CD4-positive, alpha-beta T cell treated with Interferon alpha-2 for 1 hour (primary cell): ENCODE measurements at places on chromosomes 4 and X.

DNA sequence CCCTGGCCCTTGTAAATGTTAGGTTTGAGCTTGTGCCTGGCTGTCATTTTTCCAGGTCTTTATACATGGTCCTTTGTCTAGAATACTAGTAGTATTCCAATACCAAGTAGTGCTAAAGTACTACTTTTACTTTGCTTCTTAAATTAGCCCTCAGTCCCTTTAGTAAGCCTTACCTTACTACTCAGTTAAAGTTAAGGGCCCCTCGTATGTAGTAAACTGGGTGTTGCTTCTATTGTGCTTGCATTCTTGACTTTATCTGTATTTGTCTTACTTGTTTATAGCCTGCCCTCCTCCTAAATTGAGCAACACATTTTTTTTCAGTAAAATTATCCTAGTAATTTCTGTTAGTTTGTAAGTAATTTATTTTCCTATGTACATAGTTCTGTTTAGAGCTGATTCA is 25.2 kb downstream of the CLCN3 start:
- DNase-seq: no peak

DNA sequence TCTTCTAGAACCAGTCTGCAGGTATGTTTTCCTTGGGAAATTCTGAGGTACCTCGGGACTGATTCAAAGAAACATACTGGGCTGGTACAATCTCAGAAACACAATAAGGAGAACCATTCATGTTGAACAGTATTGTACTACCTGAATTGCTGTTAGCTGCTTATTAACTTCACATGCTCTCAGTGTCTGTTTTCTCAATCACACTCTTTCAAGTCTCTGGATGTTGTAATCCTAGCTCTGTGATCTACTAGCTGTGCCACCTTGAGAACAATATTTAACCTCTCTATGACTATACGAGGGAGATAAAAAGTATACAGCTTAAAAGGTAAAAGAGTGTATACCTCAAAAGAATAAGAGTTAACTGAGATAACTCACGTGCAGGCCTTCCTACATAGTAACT is 10.3 kb downstream of the CCDC158 start:
- DNase-seq: no peak

- DNase-seq: no peak
Measured at GRCh38 chr4:176883108-176883550, 90.4 kb upstream of the VEGFC start.

- DNase-seq: no peak
Measured at GRCh38 chr4:115233600-115233999, 120.2 kb upstream of the NDST4 start.

- DNase-seq: no peak
Measured at GRCh38 chr4:94262163-94263016, 54.7 kb downstream of the SMARCAD1 start.
